ENCODE measurements at places on chromosomes 12 and 14.

DNA sequence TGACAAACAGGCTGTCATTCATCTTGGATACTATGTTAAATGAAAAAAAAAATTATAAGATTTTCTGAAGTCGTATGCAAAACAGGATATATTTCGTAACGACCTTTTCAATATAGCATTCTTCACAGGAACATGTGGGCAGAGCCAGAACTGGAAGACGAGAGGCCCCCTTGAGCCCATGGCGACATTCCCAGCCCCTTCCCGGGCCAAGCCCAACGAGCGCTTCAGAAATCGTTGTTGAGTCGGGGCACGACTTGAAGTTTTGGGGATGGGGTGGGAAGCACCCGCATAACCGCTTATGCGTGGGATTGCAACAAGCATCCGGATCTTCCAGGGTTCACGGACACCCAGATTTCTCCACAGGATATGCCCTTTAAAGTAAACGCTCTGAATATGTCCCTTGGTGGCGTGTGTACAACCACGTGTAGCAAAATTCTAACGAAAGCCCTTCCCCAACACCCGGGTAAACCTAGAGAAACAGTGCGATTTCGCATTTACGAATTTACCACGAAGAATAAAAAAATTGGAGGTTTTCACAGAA lies 736 bp downstream of the C14orf39 start:
- peak; percentile 52 for DNase-seq

GRCh38 chr12:102061096-102061559 lies 663 bp downstream of the WASHC3 start:
- no peak for DNase-seq

DNA sequence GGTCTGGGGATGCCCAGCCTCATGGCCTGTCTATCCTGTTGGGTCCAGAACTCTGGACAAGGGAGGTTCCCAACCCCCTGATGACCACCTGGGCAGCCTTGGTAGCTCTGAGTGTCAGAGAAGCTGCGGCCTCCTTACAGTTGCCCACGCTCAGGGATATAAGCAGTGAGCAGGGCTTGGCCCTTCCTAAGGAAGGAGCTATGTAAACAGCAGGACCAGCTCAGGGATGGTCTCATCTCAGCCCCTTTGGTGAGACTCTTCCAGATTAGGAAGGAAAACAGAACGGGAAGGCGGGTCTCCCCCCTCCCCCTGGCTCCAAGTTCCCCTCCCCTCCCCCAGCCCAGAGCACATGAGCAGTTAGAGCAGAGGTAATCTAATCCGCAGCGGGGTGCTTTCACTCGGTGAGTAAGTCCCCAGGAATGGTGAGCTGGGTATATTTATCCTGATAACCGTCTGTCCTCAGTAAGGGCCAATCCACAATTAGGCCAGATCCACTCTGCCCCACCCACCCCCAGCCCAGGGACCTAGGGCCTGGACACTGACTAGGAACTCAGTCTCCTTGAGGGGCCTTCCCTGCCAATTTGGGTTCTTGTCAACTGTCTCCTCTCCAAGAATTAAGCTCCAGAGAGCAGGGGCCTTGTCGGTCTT lies 29.5 kb upstream of the RPLP0 start:
- peak; percentile 85 for DNase-seq

GRCh38 chr12:27592548-27592947 lies 68.5 kb downstream of the PPFIBP1 start:
- DNase-seq: no peak

DNA sequence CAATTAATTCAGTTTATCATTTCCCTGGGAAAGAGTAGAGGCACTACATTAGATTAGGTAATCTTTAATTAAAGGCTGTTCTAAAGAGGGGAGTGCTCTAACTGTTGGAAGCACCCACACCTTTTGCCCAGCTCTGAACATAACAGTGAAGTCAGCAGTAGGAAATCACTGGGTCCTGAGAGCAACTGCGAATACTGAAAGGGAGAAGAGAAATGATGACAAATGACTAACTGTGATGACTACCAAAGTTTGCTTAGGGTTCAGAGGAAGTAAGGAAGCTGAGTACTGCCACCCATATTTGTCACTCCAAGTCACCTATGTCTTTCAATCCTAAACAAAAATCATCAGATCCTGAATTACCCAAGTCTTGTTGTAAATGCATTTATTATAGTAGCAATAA lies 140.6 kb downstream of the EPS8 start:
- no peak for DNase-seq

Data from ecto neural progenitor cell (in vitro differentiated cells).